ENCODE measurements at places on chromosomes 12 and 14. TPM values are rescaled to one million over a fixed set of nuclear protein-coding genes. Genes with fewer than 3 reads are reported as not detected.

The EXOC3L4 gene
- not detected for total RNA-seq

DNA sequence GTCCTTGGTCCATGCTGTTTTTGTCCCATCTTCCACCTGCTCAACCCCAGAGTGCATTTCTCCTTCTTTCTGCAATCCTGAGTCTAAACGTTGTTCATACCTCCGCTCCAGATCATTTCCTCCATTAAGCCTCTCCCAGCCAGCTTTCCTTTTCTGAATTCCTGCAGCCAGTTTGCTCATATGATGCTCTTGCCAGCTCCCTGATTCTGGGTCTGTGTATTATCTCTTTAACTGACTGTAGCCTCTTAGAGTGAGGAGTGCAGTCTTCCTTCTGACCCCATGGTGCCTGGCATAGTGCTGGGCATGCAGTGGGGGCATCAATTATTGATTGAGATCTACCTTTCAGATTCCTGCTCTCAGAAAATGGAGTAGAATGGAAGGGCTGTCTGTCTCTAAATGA is 11.5 kb upstream of the TBPL2 start:
- DNase-seq: no peak

GRCh38 chr14:98028162-98028561 is 1231.0 kb downstream of the VRK1 start:
- DNase-seq: no peak

DNA sequence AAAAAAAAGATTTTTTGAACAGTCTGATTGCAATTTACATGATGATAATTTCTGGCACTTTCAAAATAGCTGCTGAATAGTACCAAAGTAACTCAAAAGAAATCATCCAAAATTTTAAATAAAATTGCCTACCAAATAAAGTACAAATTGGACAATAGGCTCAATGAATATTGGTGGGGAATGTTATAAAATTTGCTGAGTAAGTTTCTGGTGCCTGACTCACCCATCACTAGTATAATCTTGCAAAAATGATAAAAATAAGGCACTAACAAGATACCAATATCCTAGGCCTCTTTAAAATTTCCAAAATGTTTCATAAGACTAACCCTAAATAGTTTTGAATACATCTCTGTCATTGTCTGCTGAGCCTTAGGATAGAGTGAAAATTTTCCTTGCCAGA is 145.3 kb upstream of the LRFN5 start:
- no peak for DNase-seq

The RNASE3 gene
- not detected for total RNA-seq

DNA sequence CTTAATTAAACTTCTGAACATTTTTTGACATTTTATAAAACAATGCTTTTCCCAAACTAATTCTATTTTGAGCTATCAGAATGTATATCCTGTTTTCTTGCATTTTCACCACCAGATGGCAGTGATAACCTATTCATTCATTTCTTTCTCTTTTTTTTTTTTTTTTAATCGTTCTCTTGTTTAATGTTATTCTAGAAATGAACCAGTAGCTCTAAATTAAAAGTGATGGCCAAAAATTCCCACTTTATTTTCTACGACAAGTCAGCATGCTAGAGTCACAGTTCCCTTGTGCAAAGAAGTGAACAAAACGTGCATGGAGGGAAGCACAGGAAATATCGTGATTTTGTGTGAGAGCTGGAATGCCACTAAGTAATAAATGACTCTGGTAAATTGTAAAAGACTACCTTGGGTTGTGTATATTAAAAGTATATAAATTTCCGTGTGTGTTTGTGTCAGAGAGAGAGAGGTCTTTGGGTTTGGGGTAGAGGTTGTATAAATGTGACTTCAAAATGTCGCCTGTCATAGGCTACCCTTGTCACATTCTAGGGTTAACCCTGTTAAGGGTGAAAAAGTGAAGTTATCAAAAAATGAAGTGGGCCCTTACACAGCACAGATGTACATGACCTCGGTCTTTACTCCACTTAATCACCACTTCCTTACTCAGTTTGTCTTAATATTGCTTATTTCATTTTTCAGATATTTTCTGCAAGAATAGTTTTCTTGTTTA is 40.4 kb upstream of the LDHB start:
- no peak for DNase-seq

The GLIPR1L1 gene
- total RNA-seq: not detected

DNA sequence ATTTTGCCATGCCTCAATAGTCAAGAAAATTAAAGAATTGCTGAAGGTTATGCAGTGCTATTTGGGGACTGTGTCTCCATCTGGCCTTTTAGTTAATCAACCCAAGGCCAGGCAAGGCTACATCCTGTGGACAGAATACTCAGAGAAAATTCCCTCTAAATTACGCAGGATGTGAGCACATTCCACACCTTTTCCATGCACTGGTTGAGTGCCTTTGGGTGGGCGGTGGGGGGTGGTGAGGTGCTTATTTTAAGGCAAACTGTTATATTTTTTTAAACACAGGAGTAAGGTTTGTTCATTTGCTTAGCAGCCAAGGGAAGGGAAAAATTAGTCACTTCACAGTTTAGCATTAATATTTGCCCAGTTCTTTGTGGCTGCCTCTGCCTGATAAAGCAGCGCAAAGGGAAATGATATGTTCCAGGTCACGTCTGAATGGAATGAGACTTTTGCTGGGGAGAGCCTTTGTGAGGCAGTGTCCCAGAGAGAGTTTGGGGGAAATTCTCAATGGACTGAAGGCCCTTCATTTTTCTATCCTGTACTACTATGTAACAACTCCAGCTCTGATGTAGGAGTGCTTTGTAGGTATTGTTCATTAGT is 17.2 kb upstream of the KCNA5 start:
- no peak for DNase-seq

The TC2N gene
- 0.53 TPM for total RNA-seq

- DNase-seq: no peak
These were observed 9.8 kb upstream of the ABHD12B start for GRCh38 chr14:50862036-50862570.

DNA sequence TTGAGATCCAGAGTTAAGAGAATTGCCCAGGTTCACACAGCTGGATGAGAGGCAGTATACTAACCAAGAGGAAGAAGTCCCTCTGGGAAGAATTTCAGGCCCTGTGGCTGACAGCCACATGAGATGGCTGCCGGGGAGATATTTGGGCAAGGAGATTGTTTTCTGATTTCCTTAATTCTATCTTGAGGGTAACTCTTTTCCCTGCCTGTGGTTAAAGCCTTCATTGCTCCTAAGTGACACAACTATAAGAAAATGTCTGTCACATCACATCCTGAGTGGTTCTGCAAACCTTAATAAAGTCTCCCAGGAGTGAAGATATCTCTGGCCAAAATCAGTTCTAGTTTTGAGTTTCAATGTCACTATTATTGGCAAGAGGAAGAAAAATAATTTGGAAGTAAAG is 9.6 kb downstream of the ARHGDIB start:
- DNase-seq: no peak

DNA sequence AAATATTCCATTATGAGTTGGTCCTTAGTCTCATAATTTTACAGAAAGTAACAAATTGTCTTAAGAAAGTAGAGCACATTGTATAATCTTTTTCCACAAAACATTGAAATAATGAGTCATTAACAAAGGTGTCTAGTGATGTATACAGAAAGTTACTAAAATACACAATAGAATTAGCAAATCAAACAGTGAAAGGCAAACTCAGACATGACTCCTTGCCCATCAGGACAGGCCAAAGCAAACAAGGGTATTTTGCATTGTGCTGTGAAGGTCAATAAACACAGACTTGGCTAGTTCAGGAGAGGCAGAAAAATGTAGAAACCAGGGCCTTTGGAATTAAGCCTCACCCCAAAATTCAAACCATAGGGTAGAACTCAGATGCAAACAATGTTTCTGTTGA is 37.3 kb downstream of the SIX4 start:
- peak; percentile 1 for DNase-seq

- DNase-seq: peak; percentile 82
These were observed at the start of gene MIPOL1 for GRCh38 chr14:37197421-37198272. TSS of gene MIPOL1 (plus strand) at chr14:37197937. CDS start at chr14:37247889, 49,952 bp downstream.

- no peak for DNase-seq
These were observed 33.9 kb downstream of the FBXO33 start for GRCh38 chr14:39398382-39398781.

The VPS33A gene
- total RNA-seq: 16.4 TPM
